ENCODE measurements at places on chromosomes 12 and 14. TPM values are rescaled to one million over a fixed set of nuclear protein-coding genes. Genes with fewer than 3 reads are reported as not detected.

The PPP4R4 gene
- total RNA-seq = 0.15 TPM

The PCK2 gene
- total RNA-seq = 3.5 TPM

The NTF3 gene
- total RNA-seq = 1.7 TPM

The CACNA1C gene
- total RNA-seq = 3.6 TPM

The AMN gene
- not detected for total RNA-seq

The GNG2 gene
- total RNA-seq = 14.7 TPM

The AQP6 gene
- total RNA-seq = not detected

The GPX2 gene
- not detected for total RNA-seq

The IRAK3 gene
- total RNA-seq = 0.02 TPM

The HOXC6 gene
- total RNA-seq = 2.5 TPM

The LALBA gene
- total RNA-seq = not detected

The GALC gene
- total RNA-seq = 15.7 TPM

The ATN1 gene
- 3.9 TPM for total RNA-seq

The REM2 gene
- total RNA-seq = not detected

The KRT74 gene
- total RNA-seq = not detected

The RFX4 gene
- not detected for total RNA-seq

The LMNTD1 gene
- 2.2 TPM for total RNA-seq

The RNASE12 gene
- total RNA-seq = not detected

The FBRSL1 gene
- 3.2 TPM for total RNA-seq

The EIF2B1 gene
- total RNA-seq = 140 TPM

The TAS2R14 gene
- 0.89 TPM for total RNA-seq

The ARHGAP9 gene
- total RNA-seq = 0.44 TPM

The NELL2 gene
- total RNA-seq = 0.25 TPM
